ENCODE measurements at places on chromosomes 3 and 15.

GRCh38 chr3:130543322-130543721, 26.3 kb downstream of the COL6A6 start:
- DNase-seq = no peak

GRCh38 chr3:111851511-111851954, 7.5 kb upstream of the PHLDB2 start:
- no peak for DNase-seq

DNA sequence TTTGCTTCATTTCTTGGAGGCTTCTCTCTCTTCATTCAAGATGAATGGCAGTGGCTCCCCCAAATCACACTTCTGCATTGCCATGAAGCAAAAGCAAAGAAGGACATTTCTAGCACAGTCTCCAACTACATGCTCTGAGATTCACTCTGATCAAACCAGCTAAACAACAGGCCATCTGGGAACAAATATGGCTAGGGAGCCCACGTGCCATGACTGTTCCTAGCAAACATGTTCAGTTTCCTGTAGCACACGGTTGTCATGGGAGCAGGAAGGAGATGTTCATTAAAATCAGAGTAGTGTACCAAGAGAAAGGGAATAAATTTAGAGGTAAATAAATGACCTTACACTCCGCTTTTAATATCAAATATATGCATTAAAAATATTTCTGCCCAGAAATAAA, 327.3 kb downstream of the GBE1 start:
- DNase-seq = no peak

GRCh38 chr3:35966629-35967464, 327.5 kb downstream of the ARPP21 start:
- DNase-seq = no peak

- no peak for DNase-seq
Measured at GRCh38 chr3:14152233-14152962, 26.0 kb downstream of the XPC start.

DNA sequence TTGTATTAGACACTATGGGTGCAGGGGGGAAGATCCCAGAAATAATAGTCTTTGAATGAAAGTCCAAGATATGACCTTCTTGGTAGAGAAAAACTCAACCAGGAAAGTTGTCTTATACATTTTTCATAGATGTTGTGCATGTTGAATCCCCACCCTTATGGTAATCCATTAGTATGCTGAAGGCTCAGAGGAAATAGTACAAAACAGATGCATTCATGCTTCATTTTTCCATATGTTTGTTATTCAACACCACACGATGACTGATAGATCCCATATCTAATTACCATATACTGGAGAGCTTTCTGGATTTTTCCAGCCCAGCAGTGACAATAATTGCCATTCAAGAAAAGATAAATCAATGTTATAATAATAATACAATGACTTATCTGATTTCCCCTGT, 487.4 kb downstream of the FGF12 start:
- DNase-seq = no peak

- no peak for DNase-seq
Measured at GRCh38 chr15:43143203-43143941, 10.0 kb downstream of the TMEM62 start.

- DNase-seq = no peak
Measured at GRCh38 chr3:182212479-182213076, 500.9 kb downstream of the SOX2 start.

GRCh38 chr3:183815951-183816475, 9.4 kb downstream of the MAP6D1 start:
- DNase-seq = no peak

DNA sequence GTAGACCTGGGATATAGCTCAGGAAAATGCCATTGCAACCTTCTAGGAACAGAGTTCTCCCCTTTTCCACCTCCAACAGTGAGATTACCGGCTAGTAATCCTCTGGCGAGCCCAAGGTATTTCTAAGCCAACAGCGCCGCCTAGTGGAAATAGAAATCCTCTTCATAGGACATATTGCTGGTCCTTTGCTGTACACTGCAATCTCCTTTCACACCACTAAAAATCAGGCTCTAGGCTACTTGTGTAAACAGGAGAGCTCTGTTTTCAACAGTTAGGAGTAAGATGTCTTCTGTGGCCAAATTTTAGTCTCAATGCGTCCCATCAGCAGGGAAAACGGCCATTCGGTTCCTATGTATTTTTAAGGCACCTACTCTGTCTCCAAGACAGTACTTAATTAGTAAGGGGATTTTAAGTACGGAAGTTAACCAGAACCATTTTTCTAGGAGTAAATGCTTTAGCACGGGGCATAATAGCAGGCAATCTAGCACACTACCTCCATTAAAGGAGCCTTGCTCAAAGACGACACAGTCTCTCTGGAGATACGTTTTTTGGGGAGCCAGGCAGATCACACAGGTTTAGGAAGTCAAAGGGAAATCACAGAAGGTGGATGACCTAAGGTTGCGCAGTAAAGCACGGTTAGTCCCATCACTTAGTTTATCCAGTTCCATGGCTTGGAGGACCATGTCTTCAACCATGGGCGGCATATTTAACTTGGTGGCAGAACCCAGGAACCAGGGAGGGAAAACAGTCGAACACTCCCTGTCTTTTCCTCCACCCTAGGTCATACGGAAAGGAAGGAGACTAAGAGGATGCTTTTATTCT, 43.8 kb downstream of the NCEH1 start:
- DNase-seq = no peak

DNA sequence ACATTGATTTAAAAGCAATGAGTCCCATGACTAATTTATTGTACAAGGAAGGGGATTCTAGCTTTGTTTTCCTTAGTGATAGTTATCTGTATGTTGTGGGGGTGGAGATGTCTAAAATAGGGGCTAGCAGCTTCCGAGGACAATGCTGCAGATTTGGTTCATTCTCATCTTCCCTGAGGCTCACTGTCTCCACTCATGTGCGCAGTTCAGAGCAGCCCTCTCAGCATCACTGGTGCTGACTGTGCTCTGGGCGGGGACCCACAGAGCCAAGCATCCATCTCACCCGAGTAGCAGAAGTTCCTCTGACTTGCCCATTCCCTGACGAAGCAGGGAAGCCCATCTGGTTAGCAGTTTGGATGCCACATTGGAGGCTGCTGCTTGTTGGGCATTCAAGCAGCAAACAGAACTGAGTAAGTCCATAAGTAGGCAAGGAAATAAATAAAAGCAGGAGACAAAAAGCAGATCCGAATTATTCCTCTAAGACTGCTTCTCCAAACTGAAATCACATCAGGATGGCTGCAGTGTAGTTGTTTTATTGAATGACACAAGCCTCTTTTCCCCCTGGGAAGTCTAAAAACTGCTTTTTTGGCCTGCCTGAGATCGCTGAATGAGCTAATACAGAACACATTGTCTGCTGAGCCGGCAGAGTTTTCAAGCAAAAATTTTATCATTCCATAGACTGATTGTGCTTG, 27.5 kb downstream of the RARB start:
- DNase-seq = no peak

DNA sequence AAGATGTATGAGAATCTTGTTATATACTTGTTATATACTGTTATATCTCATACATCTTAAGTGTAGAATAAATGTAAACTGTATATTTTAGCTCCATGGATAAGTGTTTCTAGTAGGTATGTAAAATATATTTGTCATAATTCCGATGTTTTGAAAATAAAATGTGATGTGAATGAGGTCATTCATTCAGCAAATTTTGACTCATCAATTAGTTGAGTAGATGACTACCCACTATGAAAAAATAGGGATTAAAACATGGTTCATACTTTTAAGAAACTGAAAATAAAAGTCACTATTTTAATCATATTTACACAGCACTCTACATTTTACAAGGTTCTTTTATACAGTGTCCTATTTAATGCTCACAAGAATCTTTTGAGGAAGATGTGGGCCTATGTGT, 28.4 kb upstream of the CNTN3 start:
- DNase-seq = no peak

- DNase-seq = no peak
Measured at GRCh38 chr3:182794455-182795388, 1.4 kb downstream of the ATP11B start.

DNA sequence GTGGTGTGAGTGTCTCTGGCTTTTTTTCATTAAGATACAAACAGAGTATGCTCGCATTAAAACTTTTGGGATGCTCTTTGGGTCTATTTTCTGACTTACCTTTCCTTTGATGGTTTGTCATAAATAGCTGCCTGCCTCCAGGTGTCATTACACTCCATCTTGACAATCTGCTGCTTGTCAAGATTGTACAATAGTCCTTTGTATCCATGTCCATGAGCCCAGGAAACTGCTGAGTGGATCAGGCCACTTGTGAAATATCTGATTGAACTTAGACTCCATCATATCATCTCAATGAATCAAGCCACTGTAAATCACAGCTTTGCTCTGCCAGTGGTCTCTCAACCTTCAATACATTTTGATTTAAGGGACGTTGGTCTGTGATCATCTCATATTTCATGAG, 135.2 kb downstream of the ECT2 start:
- no peak for DNase-seq

All from NCI-H187 treated with DMSO at 0.1 percent for 48 hours (cell line).